ENCODE measurements at places on chromosomes 2 and 18.

DNA sequence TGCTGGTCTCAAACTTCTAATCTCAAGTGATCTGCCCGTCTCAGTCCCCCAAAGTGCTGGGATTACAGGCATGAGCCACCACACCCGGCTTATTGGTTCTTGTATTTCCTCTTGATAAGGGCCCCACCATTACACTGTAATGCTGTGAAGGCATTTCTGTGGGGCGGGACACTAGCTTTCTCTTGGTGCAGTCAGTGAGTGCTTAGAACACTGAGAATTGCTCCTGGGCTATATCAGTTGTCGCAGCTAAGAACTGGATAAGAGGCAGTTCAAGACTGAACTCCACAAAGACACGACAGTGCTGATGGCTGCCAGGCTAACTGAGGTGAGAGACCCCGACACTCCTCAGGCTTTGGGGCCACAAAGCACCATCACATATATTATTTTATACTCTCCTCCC lies 2.1 kb downstream of the KHK start:
- no peak for DNase-seq

GRCh38 chr2:180520206-180520605 lies 460.2 kb upstream of the UBE2E3 start:
- DNase-seq: no peak

DNA sequence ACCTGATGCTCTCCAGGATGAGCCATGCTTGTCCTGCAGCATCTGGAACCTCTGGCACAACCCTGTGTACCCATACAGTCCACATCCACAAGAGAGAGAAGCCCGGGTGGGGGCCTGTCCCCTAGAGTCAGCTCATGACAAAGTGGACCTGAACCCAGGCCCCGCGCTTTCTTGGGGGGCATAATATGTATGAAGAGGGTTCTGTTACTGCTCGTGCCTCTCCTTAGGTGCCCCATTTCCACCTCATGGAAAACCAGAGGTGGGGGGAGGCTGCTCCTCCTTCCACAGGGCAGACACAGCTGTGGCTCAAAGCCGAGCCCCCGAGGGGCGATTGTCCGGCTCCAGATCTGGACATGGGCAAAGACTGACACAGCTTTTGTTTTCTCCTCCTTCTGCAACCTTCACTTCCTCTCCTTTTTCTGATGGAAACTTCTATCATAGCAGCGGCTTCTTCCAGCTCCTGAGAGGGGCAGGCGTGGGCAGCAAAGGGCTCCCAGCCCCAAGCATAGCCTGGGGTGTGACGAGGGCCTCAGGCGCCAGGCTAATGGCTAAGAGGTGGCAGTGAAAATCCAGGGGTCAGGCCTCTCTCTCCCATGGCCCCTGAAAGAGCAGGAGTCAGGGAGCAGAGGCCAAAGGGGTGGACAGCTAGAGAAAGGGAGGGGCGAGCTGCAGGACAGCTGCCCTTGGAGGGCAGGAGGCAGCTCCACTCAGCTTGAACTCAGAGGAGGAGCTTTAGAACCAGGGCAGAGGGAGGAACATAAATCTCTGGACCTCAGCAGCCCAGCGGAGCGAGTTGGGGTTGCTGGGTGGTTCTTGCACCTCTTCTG lies 155.5 kb downstream of the ZFP36L2 start:
- DNase-seq: no peak

GRCh38 chr2:152686321-152686720 lies 30.9 kb downstream of the PRPF40A start:
- no peak for DNase-seq

GRCh38 chr2:61722800-61723199 lies 131.1 kb downstream of the FAM161A start:
- no peak for DNase-seq

GRCh38 chr2:202102425-202103000 lies 29.5 kb downstream of the KIAA2012 start:
- no peak for DNase-seq

- DNase-seq: no peak
Measured at GRCh38 chr18:47644896-47645295, 285.6 kb downstream of the SMAD2 start.

DNA sequence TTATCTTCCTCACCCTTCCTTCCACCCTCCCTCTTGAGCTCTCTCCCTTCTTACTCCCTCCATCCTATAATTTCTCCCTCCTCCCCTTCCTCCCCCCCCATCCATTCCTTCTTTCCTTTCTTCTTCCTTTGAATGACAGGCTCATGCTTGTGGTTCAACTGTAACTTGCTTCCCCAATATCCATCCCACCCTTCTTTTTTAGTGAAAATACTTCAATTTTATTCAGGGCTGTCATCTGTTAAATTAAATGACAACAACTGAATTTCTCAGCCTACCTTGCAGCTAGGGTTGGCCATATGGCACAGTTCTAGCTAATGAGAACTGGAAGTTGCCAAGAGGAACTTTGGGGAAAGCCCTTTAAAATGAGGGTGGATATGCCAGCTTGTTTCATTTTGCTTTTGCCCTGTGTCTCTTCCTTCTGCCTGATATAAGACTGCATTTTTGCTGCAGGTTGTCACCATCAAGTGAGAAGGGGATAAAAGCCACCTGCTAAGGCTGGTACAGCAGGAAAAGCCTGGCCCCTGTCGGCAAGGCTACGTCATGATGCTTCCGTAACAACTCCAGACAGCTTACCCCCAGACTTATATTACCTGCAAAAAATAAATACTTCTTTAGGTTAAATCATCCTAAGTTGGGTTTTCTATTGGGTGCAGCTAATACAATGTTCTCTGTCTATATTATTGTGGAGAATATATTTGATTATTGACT lies 121.8 kb downstream of the NXPH2 start:
- no peak for DNase-seq

GRCh38 chr2:53511549-53511948 lies 256.1 kb upstream of the CHAC2 start:
- no peak for DNase-seq

DNA sequence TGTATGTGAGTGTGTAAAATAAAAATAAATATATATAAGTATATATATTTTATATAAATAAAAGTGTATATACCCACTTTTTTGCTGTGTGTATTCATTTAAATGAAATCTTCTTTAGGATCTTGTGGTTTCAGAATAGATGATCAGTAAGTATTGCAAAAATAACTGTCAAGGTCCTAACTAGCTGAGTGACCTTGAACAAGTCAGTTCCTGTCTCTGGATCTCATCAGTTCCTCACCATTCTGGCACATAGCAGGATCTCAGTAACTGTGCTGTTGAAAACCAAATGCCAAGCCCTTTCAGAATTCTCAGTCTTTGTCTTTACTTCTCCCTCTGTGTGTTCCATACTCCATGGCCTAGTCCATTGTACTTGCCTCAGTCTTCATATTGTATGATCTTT lies 115.3 kb upstream of the CXCR4 start:
- no peak for DNase-seq

DNA sequence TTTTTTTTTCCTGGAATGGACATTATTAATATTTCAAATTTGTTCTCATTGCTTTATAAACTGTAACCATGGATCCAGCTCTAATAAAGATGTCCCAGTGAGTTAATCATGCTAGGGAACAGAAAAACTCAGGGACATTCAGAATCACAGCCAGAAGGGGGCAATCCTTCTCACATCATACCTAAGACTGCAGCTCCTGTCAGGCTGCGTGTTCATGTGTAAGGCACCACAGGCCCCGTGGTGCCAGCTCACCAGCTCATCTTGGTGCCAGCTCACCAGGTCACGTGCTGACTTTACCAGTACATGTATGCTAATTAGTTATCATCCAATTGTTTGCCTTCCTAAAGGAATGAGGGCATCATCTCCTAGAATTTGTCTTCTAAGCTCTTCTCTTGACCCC lies 84.7 kb upstream of the NEDD4L start:
- no peak for DNase-seq

DNA sequence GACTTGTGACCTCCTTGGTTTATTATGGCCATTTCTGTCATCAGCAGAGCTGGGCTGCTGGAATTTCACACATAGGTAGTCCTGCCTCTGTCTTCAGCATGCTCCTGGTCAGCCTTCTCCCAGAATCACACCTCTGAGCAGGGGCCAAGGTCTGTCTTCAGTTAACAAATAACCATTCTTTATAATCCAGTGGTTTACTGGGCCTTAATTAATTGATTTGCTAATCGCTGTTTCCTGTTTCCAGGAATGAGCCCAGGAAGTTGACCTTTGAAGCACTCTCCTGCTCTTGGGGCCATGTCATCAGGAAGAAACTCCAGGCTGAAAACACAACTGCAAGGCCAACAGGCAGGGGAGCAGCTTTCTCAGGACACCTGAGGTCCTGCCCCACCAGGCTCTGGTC lies 278.5 kb downstream of the SRBD1 start:
- no peak for DNase-seq

- no peak for DNase-seq
Measured at GRCh38 chr2:130303169-130303568, 39.5 kb upstream of the IMP4 start.
